NCI-H748 treated with DMSO at 0.1 percent for 48 hours (cell line): ENCODE measurements at places on chromosomes 11 and 22.

DNA sequence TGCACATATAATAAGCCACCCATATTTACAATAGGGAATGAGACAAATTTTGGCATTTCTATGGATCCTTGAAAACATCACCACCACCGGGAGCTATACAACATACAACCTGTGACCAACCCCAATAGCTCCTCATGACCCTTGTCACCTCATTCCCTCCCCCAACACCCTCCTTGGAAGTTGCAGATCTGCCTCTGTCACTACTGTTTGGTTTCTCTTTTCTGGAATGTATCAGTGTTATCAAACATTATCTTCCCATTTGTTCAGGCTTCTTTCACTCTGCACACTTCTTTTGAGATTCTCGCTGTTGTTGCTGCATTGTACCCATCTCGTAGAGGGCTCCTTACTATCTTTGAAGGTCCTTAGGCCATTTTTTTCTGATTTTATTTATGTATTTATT lies 75.6 kb downstream of the ZNF280B start:
- DNase-seq = no peak

DNA sequence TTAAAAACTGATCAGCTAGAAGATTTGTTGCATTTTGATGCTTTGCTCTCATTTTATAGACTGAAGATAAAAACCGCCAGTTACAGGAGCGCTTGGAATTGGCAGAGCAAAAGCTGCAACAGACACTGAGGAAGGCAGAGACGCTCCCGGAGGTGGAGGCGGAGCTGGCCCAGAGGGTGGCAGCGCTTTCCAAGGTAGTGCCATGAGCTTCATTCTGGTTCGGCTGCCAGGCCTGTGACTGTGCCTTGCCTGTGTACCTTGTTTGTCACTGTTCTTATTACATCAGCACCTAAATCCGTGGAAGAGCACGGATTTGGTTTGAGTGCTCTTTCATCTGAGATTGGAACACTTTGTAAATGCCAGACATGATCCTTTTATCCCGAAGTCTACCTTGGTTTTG lies 61.4 kb downstream of the PPFIA1 start:
- DNase-seq = no peak

GRCh38 chr11:104759464-104759863 lies 138.8 kb downstream of the CASP12 start:
- DNase-seq = no peak

DNA sequence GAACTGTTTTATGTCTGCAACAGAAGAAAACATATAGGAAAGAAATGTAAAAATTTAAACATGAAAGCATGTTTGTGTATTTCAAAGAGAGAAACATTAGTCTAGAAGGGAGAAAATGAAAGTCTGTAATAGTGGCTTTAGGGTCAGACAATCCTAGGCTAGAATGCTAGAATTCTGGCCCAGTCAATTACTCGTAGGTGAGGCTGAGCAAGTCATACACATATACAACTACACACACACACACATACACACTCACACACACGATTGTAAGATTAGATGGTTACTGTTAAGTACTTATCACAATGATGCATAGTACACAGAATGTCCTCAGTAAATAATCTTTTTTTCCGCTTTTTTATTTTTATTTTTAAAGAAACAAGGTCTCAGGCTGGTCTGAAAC lies 37.7 kb upstream of the PCF11 start:
- no peak for DNase-seq

GRCh38 chr11:30683176-30683575 lies 97.0 kb upstream of the MPPED2 start:
- DNase-seq = no peak

DNA sequence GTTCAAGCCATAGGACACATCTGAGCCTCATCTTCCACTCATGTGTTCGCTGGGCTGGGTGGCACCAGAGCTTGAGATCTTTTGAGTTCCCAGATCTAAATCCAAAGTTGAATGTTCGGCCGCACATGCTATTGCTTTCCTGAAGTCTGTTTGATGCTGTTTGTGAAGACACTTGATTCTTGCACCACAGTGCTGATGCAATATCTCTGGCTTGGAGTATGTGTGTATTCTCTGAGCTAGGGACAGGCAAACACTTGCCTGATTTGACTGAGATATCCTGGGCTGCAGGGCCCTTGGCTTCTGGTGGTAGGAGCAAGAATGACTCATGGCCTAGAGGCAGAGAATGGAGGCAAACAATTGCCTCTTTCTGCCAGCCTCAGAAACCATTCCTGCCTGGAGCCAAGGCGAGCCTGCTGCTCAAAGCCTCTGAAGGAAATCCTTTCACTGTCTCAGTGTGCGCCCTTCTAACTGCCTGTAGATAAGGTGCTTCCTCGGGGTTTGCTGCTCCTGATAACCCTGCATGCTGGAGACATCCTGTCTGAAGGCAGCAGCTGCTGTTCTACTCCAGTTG lies 73.0 kb downstream of the CYB5R2 start:
- no peak for DNase-seq

DNA sequence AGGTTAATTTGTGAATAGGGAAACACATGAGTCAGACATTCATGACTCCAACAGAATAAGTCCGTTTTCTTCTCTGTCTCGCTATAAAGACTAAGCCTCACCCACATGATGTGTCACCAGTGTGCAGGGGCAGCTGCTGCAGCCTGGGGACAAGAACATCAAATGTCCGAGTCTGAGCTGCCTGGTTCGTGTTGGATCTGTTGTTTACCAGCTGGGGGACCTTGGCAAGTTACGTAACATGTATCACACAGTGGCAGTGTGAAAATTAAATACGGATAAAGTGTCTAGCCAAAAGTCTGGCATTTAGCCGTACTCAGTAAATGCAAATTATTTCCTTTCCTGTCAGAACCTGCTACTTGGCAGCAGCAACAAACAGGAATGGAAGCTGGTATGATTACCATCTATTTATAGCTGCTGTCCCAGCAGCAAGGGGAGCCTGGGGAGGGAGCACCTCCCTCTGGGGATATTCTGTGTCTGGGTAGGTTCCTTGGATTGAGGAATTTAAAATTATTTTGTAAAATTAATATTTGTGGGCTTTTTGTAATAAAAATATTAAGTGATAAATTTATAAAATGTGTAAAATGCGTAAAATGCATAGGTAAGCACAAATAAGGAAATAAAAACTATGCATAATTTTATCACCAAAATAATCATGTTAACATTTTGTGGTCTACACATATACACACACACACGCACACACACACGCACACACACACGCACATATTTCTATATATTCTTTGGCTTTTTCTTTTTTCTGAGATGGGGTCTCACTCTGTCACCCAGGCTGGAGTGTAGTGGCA lies 1.3 kb upstream of the CLDN25 start:
- no peak for DNase-seq

- no peak for DNase-seq
These were observed 21.7 kb downstream of the SLC35F2 start for GRCh38 chr11:107836851-107837250.

- DNase-seq = peak; percentile 51
These were observed 2.3 kb downstream of the SIK2 start for GRCh38 chr11:111604392-111605009.

DNA sequence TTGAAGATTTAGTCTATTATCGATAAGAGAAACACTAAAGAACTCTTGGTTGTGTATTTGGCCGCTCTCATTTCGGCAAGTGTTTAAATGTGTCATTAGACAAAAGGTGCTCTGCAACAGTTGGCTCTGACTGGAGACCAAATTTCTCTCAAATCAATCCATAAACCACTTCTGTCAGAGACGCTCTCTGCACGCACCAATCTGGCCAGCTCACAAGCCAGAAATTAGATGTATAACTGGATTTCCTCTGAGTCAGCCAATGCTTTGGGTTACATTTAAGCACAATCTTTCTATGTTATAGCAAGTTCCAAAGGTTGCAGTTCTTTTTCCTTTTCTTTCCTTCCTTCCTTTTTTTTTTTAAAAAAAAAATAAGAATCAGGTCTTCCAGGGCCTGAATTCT lies 17.6 kb upstream of the PARVA start:
- no peak for DNase-seq

- DNase-seq = no peak
These were observed 108.8 kb upstream of the TEAD1 start for GRCh38 chr11:12565406-12565805.

DNA sequence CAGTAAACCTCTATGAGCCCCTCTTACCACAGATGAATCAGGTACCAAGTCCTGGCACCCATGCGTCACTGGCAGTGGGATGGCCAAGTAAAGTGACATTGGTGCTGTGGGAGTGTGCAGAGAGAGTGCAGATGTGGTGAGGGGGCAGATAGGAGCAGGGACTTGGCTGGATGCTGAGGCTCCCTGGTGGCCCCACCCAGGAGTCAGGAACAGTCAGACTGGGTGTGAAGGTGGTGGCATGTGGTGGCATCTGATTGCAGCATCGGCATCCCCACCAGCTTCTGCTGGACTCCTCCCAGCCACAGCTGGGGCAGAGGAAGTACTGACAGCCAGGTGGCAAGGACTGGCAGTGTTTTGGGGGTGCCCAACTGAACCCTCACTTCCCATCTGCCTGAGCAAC lies 11.4 kb downstream of the DGAT2 start:
- no peak for DNase-seq

DNA sequence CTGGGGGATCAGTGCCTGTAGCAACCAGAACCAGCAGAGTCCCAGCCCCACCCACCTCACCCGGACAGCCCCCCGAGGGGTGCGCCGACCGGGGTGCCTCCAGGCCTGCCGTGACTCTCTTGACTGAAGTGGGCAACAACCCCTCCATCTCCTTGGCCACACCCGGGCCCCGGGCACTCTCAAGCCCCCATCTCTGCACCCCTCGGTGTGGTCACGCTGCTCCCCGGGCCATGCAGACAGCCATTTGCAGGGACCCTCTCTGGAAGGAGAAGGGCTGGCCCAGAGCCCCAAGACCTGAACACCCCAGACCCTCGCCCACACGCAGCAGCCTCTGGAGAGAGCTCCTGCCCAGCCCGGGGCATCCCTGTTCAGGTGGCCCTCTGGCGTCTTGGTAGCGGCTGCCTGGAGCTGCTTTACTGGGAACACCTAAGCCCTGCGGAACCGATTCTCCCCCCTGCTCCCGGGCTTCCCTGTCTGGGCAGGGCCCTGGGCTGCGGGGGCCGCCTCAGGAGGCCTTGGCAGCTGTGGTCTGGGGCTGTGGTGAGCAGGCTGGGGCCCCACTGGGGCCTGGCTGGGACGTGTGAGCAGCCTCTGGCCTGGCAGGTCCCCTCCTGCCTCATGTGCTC lies 84.9 kb downstream of the WNT7B start:
- no peak for DNase-seq

GRCh38 chr11:128830290-128831173 lies 36.6 kb downstream of the KCNJ1 start:
- no peak for DNase-seq

GRCh38 chr11:78228467-78228866 lies 39.7 kb downstream of the USP35 start:
- peak; percentile 43 for DNase-seq

DNA sequence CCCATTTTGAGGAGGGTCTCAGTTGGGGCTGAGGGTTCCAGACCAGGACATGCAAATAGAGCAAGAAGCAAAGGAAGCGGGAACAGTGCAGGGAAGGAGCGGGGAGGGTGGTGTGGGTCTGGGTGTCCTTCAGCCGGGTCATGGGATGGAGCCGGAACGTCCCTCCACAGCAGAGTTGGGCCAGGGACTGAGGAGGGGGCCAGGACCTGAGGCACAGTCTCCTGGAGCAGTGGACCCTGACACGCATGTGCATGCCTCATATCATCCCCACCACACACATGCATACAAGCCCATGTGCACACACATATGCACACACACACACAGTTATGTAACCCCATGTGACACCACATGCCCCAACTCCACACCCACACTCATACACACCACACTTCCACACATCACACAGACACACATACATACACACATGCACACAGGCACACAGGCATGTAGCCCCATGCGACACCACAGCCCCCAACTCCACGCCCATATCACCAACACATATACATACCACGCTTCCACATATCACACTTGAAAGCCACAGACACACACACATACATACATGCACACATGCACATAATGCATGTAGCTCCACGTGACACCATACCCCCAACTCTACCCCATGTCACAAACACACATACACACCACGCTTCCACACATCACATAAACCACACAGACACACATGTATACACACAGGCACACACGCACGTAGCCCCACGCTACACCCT lies 1026.6 kb downstream of the BRD1 start:
- no peak for DNase-seq

DNA sequence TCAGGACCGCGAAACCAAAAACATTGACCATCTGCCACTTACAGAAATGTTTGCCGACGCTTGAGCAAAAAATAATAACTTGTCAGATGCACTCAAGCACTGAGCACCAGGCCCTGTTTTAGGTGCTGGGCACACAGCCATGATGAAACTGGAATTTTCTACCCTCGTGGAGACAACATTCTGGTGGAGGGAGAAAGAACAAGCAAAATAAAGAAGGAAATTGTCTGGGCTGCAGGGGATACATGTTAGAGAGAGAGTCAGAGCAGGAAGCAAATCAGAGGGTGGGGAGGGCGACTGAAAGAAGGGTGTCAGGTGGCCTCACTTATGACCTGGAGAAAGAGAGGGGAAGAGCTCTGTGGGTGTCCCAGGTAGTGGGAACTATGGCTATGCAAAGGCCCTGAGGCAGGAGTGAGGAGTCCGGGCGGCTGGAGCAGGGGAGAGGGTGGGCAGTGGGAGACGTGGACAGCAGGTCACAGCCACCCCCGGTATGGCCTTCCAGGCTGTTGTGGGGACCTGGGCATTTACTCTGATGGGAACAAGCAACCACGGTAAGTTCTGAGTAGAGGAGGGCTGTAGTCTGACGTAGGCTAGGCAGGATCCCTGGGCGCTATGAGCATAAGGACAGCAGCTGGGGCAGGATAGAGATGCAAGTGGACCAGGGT lies 78.8 kb downstream of the MYEOV start:
- no peak for DNase-seq

GRCh38 chr11:114280696-114281095 lies 15.5 kb upstream of the NNMT start:
- DNase-seq = peak; percentile 24

DNA sequence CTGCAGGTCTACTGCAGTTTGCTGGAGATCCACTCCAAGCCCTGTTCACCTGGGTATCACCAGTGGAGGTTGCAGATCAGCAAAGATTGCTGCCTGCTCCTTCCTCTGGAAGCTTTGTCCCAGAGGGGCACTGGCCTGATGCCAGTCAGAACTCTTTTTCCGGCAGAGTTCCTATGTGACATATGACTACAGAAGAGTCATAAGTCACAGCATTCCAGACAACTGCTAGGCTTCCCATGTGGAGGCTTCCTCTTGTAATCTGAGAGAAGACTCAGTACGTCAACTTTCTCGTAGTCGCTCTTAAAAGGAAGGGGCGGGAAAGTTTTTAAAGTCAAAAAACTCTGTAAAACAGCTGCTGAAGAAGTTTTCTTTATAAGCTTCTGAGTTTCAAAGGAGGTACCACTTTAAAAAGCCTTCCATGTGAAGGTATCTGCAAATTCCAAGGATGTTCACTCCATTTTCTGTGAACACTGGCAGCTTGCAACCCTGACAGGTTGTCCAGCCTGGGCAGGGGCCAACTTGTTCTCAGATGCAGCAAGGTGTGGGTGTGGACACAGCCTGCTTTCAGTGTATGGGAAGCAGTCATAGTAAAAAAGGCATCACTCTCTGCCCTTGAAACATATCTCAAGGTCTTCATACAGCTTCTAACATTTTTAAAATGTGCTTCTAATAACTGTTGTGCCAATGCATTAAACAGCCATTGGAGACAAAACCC lies 97.8 kb downstream of the ME3 start:
- DNase-seq = no peak
